Activated naive CD4-positive, alpha-beta T cell treated with anti-CD3 and anti-CD28 coated beads, Interleukin-2, amount 10 ng/mL, durations not matched to agents 7 days and 5 days (primary cell): ENCODE measurements at places on chromosomes 7 and 10.

- peaks cover 4% of the 10 kb centered on the region for H3K27me3 ChIP-seq
- H3K27ac ChIP-seq, result no peak overlapping the region
- H3K4me3 ChIP-seq, result no peak overlapping the region
- peaks cover 7% of the 10 kb centered on the region for H3K36me3 ChIP-seq
Observed at GRCh38 chr7:105838627-105839231, 37.7 kb downstream of the ATXN7L1 start.

- no peak overlapping the region for H3K4me3 ChIP-seq
- DNase-seq, result peak; percentile 63
- H3K4me1 ChIP-seq, result peaks cover 7% of the 10 kb centered on the region
- H3K27ac ChIP-seq, result no peak overlapping the region
Observed at GRCh38 chr10:3192856-3193635, 20.5 kb upstream of the PITRM1 start.

- H3K4me1 ChIP-seq, result no peaks in the 10 kb centered on the region
- H3K4me3 ChIP-seq, result no peak overlapping the region
- DNase-seq, result no peak
- H3K36me3 ChIP-seq, result no peaks in the 10 kb centered on the region
- no peak overlapping the region for H3K27ac ChIP-seq
Observed at GRCh38 chr10:108244443-108245228, 1080.1 kb upstream of the SORCS1 start.

- H3K27me3 ChIP-seq, result peaks cover 4% of the 10 kb centered on the region
Observed at GRCh38 chr10:74797550-74797949, 28.9 kb upstream of the KAT6B start.

DNA sequence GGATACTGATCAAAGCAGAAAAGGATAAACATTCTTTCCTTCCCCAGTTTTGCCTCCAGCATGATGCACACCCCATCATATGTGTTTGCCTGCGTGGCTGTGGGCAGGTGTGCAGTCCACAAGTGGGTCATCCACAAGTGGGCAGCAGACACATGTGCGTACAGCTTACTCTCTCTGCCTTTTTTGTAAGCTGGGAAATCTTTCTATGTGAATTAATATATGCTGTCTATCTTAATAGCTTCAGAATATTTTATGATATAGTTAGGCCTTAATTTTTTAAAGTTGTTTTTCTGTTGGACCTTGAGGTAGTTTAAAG, 80.1 kb downstream of the INPP5A start:
- peaks cover 35% of the 10 kb centered on the region for H3K36me3 ChIP-seq
- no peak overlapping the region for H3K27ac ChIP-seq
- peaks cover 12% of the 10 kb centered on the region for H3K27me3 ChIP-seq
- H3K4me3 ChIP-seq, result no peak overlapping the region
- DNase-seq, result no peak
- peaks cover 25% of the 10 kb centered on the region for H3K4me1 ChIP-seq

DNA sequence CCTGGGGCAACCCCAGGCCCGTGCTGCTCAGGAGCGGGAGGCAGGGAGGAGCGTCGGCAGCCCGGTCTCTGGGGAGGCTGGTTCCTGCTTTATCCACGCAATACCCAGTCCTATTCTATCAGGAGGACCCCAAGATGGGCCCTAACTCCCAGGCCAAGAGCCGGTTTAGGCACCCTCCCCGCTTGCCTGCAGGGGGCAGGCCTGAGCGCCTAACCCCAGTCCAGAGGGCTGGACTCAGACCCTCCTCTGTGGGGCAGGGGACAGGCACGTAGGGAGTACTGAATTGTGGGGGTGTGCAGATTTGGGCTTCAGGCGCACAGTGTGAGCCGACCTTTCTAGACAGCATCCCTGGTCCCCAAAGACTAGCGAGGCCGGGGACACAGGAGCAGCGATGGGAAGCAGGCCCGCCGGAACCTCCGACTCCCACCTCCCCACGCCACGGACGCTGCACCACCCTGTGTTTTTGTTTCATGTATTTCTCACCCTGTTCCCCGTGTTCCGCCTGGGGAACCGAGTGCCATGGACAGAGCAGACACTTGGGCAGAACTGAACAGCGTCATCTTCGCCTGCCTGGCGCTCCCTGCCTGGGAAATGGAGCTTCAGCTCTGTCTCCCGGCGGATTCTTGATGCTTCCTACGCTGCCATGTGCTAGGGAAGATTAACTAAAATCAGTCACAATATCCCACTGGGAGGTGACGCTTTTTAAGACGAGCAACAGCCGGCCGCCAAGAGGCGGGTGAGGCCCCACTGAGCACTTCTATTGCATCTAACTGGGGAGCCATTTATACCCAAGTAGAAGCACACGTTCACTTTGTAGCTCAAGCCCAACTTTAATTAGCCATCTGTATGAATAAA, 5.3 kb downstream of the NUDT1 start:
- peaks cover 58% of the 10 kb centered on the region for H3K4me1 ChIP-seq
- peaks cover 28% of the 10 kb centered on the region for H3K36me3 ChIP-seq
- H3K27me3 ChIP-seq, result no peaks in the 10 kb centered on the region
- peak overlapping the region; percentile 49 for H3K27ac ChIP-seq
- H3K4me3 ChIP-seq, result no peak overlapping the region

DNA sequence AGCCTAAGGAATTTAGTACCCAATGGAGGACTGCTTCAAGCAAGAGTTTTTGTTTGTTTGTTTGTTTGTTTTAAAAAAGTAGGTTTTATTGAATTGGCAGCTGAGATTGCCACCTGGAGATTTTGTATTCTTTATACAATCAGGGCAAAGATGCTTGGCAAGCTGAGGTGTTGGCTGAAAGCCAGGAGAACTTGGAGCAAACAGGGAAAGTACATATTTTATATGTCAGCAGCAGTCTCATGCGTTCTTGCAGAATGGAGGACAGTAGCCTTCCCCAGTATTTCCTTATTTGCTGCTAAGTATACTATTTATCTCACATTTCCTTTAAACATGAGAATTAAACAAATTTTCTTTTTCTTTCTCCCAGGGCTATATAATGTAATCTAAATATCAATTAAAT, 22.6 kb upstream of the ICA1 start:
- DNase-seq, result no peak
- H3K4me1 ChIP-seq, result no peaks in the 10 kb centered on the region

GRCh38 chr7:152149363-152149762, 123.9 kb downstream of the GALNT11 start:
- no peak for DNase-seq
- H3K4me3 ChIP-seq, result no peak overlapping the region
- H3K27me3 ChIP-seq, result no peaks in the 10 kb centered on the region
- peak overlapping the region; percentile 30 for H3K27ac ChIP-seq
- peaks cover 28% of the 10 kb centered on the region for H3K4me1 ChIP-seq

DNA sequence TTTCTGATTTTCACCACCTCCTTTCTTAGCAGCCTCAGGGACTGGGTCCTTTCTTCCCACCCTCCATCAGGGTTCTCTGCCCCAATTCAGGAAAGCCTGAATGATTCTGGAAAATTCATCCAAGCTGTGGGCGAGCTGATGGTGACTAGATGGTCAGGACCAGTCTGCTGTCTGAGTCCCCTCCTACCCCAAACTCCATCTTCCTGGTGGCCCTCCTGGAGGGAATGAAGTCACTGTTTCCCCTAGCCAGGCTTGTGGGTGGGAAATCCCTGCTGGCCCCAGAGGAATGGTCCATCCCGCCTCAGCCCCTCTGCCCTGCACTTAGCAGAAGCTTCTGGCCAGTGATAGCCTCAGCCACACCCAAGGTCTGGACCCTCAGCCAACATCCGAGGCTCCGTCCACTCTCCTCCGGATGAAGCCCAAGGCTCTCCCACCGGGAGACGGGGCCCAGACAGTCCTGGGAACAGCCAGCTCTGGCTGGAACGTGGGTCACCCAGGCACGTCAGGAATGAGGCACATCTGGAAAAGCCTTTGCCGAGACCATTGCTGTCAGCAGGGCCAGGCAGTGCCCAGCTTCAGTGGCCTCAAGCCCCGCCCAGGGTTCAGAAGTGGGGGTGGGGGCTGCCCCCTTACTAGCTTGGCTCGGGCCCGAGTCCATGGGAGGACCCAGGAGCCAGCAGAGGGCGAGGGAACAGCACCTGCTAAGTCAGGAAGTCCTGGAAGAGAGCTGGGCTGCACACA, 4.0 kb upstream of the AQP1 start:
- H3K27ac ChIP-seq, result no peak overlapping the region
- H3K4me3 ChIP-seq, result no peak overlapping the region
- H3K36me3 ChIP-seq, result no peaks in the 10 kb centered on the region
- H3K27me3 ChIP-seq, result peaks cover 11% of the 10 kb centered on the region

DNA sequence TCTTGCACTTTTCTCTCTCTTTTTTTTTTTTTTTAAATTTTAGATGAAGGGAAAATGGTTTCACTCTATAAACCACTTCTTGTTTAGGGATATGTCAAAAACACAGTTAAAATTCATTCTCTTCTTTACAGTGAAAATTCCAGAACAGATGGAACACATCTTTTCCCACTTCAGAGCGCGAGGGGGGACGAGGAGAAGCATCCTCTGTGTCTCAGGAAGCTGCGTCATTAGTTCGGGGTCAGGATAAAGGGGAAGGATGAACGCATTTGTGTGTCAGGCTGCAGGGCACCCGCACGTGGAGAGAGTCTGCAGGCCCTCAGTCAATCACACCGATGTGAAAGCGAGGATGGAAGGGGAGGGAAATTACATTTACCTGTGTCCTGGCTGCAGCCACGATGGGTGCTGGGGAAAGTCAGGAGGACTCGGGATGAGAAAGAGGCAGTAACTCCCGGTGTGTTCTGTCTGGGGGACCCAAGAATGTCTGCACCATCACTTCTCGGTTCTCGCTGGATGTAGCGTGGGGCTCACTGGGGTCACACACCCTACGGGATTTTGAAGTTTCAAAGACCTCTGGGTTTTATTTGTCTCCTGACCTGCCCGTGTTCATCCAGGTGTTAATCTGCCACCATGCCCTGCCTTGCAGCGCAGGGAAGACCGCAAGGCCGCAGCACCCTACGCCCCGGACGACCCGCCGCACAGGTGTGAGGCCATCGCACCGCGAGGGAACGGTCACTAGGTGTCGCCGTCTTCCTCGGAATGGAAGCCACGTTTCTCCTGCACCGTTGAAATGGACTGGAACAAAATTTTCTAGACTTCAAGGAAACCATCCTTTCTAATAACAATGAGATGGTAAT, 66.7 kb upstream of the PITRM1 start:
- H3K36me3 ChIP-seq, result no peaks in the 10 kb centered on the region
- peaks cover 6% of the 10 kb centered on the region for H3K4me1 ChIP-seq
- no peak overlapping the region for H3K4me3 ChIP-seq
- peak; percentile 83 for DNase-seq
- H3K27me3 ChIP-seq, result peaks cover 57% of the 10 kb centered on the region

DNA sequence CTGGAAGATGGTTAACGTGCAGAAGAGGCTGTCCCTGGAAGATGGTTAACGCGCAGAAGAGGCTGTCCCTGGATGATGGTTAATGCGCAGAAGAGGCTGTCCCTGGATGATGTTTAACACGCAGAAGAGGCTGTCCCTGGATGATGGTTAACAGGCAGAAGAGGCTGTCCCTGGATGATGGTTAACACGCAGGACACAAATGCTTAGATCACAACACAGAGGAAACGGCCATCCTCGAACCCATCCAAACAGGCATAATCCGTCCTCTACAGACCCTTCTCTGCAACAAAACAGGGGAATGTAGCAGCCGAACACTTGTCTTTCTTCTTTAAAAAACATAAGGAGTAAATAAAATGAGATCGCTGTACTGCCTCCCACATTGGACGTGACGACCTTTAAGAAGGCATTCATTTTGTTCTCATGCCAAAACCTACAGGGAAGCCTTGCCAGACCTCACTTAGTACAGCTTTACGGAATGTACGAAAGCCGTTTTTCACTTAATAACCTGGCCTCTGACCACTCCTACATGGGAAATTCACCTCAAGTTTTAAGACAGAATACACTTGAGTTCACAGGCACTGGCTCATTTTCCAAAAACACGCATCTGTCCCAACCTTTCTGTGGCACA, 245.2 kb downstream of the ZMYND11 start:
- peaks cover 4% of the 10 kb centered on the region for H3K36me3 ChIP-seq
- no peak overlapping the region for H3K4me3 ChIP-seq
- no peak overlapping the region for H3K27ac ChIP-seq
- no peak for DNase-seq
- peaks cover 15% of the 10 kb centered on the region for H3K4me1 ChIP-seq

- no peak overlapping the region for H3K4me3 ChIP-seq
- no peaks in the 10 kb centered on the region for H3K36me3 ChIP-seq
- no peak overlapping the region for H3K27ac ChIP-seq
- peaks cover 12% of the 10 kb centered on the region for H3K27me3 ChIP-seq
- DNase-seq, result no peak
- H3K4me1 ChIP-seq, result no peaks in the 10 kb centered on the region
Observed at GRCh38 chr10:113111900-113112853, 162.1 kb downstream of the TCF7L2 start.

GRCh38 chr7:47622586-47622945, 40.7 kb upstream of the TNS3 start:
- H3K27ac ChIP-seq, result no peak overlapping the region
- H3K4me3 ChIP-seq, result no peak overlapping the region
- no peaks in the 10 kb centered on the region for H3K36me3 ChIP-seq
- H3K4me1 ChIP-seq, result no peaks in the 10 kb centered on the region

DNA sequence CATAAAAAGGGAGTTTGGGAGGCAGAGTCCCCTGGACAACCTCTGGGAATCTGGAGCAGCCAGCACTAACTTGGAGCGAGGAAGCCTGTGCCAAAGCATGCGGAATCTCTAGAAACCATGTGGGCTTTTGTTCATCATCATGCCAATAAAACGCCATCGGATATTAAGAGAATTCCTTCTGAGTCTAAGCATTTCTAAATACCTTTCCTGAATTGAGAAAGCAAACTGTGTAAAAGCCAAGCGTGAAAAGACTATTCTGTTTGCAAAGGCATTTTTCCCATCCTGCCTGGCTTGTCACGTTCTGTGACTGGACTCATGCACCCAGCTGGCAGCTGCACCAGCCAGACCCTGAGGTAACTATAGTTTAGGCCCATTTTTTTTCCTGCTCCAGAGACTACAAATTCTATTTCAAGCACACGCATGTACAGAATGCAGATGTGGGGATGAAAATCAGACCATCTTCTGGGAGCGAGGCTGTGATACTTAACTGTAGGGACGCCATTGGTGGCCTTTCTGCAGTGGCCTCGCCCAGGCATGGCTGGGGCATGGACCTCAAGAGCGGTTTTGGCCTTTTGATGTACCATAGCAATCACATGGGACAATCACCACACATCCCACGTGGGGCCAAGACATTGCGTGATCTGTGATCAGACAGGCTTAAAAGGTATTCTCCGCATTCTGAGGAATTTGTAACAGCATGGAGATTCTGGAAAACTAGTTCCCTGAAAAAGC, 218.9 kb downstream of the KIAA1217 start:
- H3K4me3 ChIP-seq, result no peak overlapping the region
- H3K36me3 ChIP-seq, result no peaks in the 10 kb centered on the region
- no peak for DNase-seq
- no peak overlapping the region for H3K27ac ChIP-seq

- no peak for DNase-seq
Observed at GRCh38 chr10:70358446-70358845, 24.0 kb downstream of the LRRC20 start.

DNA sequence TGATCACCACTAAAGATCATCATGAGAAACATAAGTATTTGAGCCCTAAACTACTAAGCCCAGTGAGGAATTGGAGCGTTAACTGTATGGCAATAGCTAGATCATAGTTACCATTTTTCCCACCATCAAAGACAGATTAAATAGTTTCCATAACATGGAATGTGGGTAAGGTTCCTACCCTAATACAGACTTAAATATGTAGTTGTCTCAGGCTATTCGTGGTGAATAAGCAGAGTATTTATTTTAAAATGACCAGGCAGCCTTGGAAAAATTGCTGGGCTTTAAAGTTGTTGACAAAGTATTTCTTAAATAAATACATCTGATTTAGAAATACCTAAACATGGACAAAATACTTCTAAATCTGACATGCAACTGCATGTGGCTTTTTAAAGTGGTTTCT, 106.8 kb downstream of the NT5C2 start:
- peaks cover 43% of the 10 kb centered on the region for H3K36me3 ChIP-seq
- H3K27me3 ChIP-seq, result no peaks in the 10 kb centered on the region
- DNase-seq, result no peak
- no peak overlapping the region for H3K4me3 ChIP-seq
- no peak overlapping the region for H3K27ac ChIP-seq
